ENCODE measurements at places on chromosomes 16 and 17.

- DNase-seq, result no peak
Measured at GRCh38 chr17:71593078-71593477, 527.7 kb upstream of the SOX9 start.

DNA sequence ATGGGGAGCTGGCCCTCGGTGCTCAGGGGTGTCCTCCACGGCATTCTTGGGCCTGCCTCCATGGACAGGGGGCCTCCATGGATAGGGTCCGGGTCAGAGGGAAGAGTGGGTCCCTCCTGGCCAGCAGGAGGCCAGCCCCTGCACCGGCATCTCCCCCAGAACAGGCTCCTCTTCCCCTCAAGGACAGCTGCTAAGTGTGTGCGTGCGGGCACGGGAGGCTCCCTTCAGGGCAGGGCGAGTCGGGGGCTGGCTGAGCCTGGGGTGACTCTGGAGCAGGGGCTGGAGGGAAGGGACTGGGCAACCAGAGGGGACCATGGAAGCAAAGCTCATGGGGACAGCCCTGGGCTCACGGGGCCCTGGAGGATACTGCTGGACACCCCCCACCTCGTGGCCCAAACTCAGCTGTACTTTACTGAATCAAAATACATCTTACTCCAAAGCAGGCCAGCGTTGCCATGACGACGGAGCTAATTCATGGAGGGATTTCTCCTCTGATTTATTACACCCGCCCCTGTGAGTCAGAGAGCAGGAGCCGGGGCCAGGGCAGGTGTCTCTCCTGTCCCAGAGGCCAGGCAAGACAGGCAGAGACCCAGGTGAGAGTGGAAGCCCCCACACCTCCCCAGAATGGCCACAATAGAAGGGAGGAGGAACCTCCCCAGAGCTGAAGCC lies 2.1 kb downstream of the CASKIN1 start:
- no peak for DNase-seq

GRCh38 chr17:28343491-28343932 lies 8.0 kb downstream of the TNFAIP1 start:
- no peak for DNase-seq

DNA sequence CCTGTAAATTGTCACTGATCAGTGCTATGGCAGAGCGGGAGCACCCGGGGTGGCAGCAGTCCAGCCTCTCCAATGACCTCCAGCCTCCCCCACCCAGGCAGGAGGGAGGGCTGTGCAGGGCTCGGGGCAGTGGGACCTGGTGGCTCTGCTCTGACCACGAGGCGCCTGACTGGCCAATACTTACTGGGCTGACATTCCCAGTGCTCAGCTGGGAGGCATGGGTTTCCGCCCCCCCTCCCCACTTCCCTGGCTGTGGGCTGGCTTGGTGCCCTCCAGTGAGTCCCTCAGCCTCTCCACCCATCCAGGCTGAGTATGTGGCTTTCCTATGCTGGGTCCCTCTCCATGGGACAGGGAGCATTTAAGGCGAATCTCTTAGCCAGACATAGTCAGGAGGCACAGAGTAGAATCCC lies 2.7 kb downstream of the SOCS3 start:
- DNase-seq, result no peak

DNA sequence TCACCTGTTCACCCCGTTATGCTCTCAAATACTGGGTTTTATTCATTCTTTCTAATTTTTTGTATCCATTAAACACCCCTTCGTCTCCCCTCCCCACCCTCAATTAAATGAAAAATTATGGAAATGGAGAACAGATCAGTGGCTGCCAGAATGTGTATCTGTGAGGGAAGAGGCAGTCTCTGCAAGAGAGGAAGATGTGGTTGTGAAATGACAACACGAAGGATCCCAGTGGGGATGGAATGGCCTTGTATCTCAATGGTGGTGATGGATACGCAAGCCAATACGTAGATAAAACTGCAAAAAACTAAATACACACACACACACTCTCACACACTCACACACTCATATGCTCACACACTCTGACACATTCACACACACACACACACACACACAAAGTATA lies 570.7 kb downstream of the CDH13 start:
- DNase-seq, result no peak

All from NCI-H2081 treated with DMSO at 0.1 percent for 48 hours (cell line).